Sigmoid colon (tissue), 7 donors: ENCODE measurements at places on chromosomes 6 and 20. TPM values are rescaled to one million over a fixed set of nuclear protein-coding genes. Genes with fewer than 3 reads are reported as not detected.

Gene PTPRT
- 0.25 TPM for polyA plus RNA-seq

Gene OR12D3
- polyA plus RNA-seq: not detected

Gene HLA-DMB
- polyA plus RNA-seq: 13.2 TPM

Gene TRIM15
- 46.0 TPM for polyA plus RNA-seq

Gene ARFGAP1
- 24.3 TPM for polyA plus RNA-seq

Gene CD109
- under 0.01 TPM for polyA plus RNA-seq

Gene SLC4A11
- polyA plus RNA-seq: not detected

Gene ATRN
- polyA plus RNA-seq: 1.2 TPM

Gene C20orf204
- polyA plus RNA-seq: not detected

Gene SIGLEC1
- 2.4 TPM for polyA plus RNA-seq

Gene BYSL
- polyA plus RNA-seq: 4.2 TPM

Gene GFOD1
- polyA plus RNA-seq: 2.3 TPM

Gene SLC16A10
- 0.23 TPM for polyA plus RNA-seq

Gene OR2H2
- polyA plus RNA-seq: not detected

Gene HLA-DOB
- 1.2 TPM for polyA plus RNA-seq

Gene ENPP3
- polyA plus RNA-seq: 5.9 TPM

Gene TP53INP2
- 43.8 TPM for polyA plus RNA-seq

Gene GDAP1L1
- polyA plus RNA-seq: 0.60 TPM

Gene LY6G6D
- polyA plus RNA-seq: not detected

Gene TRAPPC3L
- not detected for polyA plus RNA-seq

Gene SPATS1
- not detected for polyA plus RNA-seq

Gene CCN5
- polyA plus RNA-seq: 1.0 TPM

Gene SLC35D3
- not detected for polyA plus RNA-seq

Gene NKAPL
- polyA plus RNA-seq: 0.60 TPM

Gene PBOV1
- not detected for polyA plus RNA-seq

Gene EDN1
- 3.9 TPM for polyA plus RNA-seq

Gene TMEM200A
- polyA plus RNA-seq: 5.3 TPM

Gene SPTLC3
- polyA plus RNA-seq: 0.92 TPM

Gene CSTF1
- 8.8 TPM for polyA plus RNA-seq

Gene KIF25
- polyA plus RNA-seq: 0.50 TPM

Gene MUC21
- not detected for polyA plus RNA-seq

Gene TDRD6
- under 0.01 TPM for polyA plus RNA-seq
